ENCODE measurements at places on chromosomes 11 and 22.

GRCh38 chr11:61718621-61719302 is 33.7 kb upstream of the MYRF start:
- no peak for DNase-seq

GRCh38 chr11:117597071-117597470 is 199.9 kb downstream of the DSCAML1 start:
- DNase-seq = peak; percentile 9

DNA sequence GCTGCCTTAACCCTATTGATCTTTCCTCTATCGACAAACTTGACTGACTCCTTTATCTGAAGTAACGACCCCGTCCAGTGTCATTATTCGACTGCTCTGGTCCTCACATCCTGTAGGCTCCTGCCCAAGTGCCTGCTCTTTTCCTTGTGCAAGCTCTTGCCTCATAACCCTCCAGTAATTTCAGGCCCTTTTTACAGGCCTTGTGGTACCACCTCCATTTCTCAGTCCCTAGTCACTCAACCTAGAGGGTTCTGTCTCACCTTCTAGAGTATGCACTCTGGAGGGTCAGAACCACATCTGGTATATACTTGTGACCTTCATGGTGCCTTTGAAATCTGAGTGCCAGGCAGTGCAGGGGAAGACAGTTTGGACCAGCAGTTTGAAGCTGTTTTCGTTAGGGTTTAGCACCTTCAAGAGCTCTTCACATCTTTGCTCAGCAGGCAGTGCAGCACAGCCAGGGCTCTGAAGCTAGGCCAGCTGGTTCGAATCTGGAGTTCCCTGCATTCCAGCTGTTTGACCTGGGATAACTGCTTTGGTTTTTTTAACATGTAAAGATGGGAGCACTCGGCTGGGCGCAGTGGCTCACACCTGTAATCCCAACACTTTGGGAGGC is 11.2 kb downstream of the SNRPD3 start:
- DNase-seq = no peak

- peak; percentile 83 for DNase-seq
Measured at GRCh38 chr11:554428-555226, 5.9 kb downstream of the LMNTD2 start.

GRCh38 chr22:48491451-48491941 is 1336.2 kb downstream of the BRD1 start:
- DNase-seq = no peak

DNA sequence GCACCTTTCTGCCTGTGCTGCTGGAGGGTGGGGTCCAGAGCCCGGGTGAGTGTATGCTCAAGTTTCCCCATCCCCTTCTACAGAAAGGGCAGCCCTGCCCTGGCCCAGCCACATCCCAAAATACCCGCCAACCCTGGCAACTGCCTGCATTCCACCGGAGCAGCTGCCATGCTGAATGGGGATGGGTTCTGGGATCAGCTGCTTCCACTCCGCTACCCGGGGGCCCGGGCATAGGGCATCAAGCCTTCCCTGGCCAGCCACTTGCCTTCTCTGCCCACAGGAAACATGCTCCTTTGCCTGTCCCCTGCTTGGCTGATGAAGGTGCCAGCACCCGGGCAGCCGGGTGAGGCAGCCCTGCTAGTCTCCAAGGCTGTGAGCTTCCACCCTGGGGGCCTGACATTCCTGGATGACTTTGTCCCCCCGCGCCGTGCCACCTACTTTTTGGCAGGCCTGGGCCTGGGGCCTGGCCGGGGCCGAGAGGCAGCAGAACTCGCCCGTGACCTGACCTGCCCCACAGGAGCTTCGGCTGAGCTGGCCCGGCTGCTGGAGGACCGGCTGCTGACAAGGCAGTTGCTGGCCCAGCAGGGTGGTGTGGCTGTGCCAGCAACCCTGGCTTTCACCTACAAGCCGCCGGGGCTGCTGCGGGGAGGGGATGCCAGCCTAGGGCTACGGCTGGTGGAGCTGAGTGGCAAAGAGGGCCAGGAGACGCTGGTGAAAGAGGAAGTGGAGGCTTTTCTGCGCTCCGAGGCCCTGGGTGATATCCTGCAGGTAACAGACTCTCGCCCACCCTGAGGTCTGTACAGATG is 3.2 kb downstream of the CARNS1 start:
- peak; percentile 44 for DNase-seq

- no peak for DNase-seq
Measured at GRCh38 chr11:132601875-132602274, 930.4 kb downstream of the OPCML start.

GRCh38 chr22:45768490-45768889 is 96.9 kb downstream of the ATXN10 start:
- no peak for DNase-seq

DNA sequence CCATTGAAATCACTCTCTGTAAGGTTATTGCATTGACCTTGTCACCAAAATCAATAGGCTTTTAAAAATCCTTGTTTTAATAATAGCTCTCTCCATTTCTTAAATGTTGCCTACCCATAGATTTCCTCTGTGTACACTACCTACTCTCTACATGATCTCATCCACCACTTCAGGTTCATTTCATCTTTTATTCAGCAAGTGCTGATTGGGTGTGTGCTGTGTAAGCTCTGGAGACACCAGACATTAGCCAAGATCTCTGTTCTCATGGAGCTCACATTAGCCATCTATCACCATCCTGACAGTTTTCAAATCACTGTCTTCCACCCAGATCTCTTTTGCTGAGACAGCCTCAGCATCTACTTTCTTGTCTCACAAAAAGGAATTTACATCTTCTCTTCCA is 4.4 kb upstream of the MS4A10 start:
- DNase-seq = no peak

- DNase-seq = no peak
Measured at GRCh38 chr11:61542705-61543104, 34.2 kb downstream of the LRRC10B start.

DNA sequence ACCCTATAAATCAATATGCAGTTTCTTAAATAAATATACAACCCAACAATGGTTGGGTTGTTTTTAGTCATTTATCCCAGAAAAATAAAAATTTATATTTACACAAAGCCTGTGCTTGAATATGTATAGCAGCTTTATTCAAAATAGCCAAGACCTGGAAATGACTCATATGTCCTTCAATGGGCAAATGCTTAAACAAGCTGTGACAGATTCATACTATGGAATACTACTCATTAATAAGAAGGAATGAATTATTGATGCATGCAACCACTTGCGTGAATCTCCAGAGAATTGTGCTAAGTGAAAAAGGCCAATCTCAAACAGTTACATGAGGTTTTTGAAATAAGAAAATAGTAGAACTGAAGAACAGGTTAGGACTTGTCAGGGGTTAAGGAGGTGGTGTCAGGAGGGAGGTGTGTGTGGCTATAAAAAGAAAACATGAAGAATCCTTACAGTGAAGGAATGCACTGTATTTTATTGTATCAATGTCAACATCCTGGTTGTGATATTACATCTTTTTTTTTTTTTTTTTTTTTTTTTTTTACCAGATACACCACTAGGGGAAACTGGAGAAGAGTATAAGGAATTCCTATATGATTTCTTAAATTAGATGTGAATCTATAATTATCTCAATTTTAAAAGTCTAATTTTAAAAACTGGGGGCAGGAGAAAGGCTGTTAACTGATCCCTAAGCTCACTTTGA is 82.4 kb upstream of the CD44 start:
- no peak for DNase-seq

- DNase-seq = no peak
Measured at GRCh38 chr11:76271068-76271467, 64.8 kb upstream of the WNT11 start.

- DNase-seq = no peak
Measured at GRCh38 chr11:1931341-1932104, 12.0 kb downstream of the TNNT3 start.

- DNase-seq = no peak
Measured at GRCh38 chr11:69000831-69001242, 12.2 kb downstream of the MRGPRF start.

GRCh38 chr11:14212986-14213385 is 146.0 kb downstream of the RRAS2 start:
- no peak for DNase-seq

- no peak for DNase-seq
Measured at GRCh38 chr11:1030086-1030485, 6.4 kb downstream of the MUC6 start.

DNA sequence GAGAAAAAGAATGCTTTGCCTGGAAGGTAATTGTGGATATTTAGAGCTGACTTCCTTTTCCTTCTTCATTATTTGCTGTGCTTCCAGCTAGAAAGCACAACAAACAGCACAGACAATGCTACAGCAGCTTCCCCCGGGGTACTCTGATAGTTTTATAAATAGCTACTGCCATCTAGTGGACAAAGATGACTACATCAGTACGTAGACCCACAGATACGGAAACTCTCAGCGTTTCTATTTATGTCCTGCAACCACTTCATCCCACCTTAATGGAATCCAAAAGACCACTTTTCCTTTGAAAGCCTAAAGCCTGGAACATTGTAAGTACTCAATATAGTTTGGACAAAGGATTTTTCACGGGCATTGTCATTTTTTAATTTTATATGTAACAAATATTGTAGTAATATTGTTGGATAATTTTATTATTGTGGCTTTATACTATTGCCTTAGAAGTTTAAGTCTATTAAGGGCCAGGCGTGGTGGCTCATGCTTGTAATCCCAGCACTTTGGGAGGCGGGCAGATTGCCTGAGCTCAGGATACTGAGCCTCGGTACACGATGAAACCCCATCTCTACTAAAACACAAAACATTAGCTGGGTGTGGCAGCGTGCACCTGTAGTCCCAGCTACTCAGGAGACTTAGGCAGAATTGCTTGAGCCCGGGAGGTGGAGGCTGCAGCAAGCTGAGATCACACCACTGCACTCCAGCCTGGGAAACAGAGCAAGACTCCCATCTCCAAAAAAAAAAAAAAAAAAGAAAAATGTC is 7.5 kb downstream of the HSPA8 start:
- DNase-seq = peak; percentile 46

DNA sequence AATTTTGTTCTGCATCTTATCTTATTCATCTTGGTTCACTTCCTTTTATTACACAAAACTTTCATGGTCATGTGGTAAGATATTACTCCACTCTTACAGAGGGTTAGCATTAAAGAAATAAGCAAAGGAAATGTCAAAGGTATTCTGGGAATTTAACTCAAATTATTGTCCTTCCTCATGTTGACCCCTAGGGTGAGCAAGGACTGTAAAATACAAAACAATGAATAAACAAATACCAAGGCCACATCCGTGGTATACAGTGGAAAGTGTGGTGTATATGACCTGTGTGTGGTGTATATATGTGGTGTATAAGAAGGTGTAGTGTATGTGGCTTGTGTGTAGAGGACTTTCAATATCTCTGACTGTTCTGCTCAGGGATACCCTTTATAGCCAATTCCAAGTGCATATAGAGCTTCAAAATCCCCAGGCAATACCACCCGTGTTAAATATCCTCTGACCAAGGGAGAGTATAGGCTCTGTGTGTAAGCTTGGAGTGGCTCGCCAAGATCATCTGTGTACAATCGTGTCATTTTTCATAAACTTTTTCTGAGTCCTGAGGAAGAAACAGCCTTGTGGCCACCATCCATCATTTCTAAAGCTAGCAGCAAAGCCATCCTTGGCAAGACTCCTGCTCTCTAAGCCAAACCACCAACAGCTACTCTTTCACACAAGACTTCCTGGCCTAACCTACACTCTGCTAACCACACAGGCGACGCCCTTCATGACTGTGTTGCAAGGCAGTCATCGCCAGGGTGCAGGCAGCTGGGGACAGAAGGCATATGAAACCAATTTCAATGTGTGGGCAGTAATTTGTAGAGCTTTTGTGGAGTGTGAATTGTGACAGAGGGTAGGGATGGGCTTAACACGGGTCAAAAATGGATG is 548.0 kb downstream of the ETS1 start:
- peak; percentile 82 for DNase-seq

DNA sequence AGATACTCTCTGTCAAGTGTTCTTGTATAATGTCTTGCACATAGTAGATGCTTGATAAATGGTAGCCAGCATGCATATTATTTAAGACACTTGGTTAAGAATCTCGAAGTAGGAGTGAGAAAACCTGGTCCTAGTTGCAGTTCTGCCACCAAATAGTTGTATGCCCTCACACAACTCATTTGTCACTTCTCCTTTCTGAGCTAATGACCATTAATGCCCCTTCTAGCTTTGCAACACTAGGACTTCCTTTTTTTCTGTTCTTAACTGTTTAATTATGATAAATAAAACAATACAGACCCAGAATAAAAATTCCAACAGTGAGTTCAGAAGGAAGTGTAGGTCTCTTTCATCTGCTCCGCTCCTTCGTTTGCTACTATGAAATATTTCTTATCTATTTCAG is 453.6 kb downstream of the TMEM135 start:
- no peak for DNase-seq

- DNase-seq = no peak
Measured at GRCh38 chr11:123853038-123853437, 32.4 kb downstream of the TMEM225 start.

DNA sequence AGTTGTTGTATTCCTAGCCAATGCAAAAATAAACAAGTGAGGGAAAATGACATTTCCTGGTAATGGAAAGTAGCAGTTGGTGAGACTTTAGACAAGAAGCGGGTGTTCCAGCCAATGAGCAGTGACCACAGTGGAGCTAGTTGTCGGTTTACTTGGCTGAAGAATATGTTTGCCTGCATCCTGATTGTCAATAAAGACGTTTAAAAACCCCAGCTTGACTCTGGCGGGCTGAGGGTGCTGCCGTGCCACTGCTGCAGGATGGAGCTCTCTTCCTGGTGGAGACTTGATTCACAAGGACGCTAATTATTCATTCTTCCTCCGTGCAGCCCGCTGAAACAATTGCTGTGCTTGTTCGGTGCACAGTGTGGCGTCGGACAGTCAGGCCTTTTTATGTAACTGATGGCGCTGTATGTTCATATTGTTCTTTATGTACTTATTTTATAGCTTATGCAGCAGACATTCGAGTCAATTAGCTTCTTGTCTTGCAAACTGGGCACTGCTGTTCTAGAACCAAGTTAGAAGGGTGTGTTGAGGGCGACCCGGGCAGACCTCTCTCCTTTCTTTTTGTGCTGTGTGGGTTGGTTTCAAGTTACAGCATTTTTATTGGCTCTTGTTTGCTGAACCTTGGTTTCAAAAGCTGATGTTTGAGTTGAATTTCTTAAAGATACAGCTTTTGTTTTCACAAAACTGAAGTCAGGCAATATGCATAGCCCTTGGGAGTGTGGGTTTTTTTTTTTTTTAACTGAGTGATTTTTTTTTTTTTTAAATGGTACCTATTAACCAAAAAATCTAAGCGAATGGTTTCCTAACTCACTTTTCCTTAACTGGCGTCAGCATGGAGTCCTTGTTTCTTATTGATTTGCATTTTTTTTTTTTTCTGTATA is 153.9 kb downstream of the TEAD1 start:
- DNase-seq = no peak

Measured in CD4-positive, alpha-beta T cell treated with Interleukin-1 beta for 1 hour (primary cell).